ENCODE measurements at places on chromosomes 6 and 20. TPM values are rescaled to one million over a fixed set of nuclear protein-coding genes. Genes with fewer than 3 reads are reported as not detected.

CST2 gene
- not detected for total RNA-seq

CTCFL gene
- total RNA-seq, result not detected

TM9SF4 gene
- 16.9 TPM for total RNA-seq

GNMT gene
- 67.2 TPM for total RNA-seq

ROS1 gene
- total RNA-seq, result not detected

FRK gene
- 7.9 TPM for total RNA-seq

SERAC1 gene
- 14.8 TPM for total RNA-seq

CSTF1 gene
- 14.5 TPM for total RNA-seq

VNN1 gene
- total RNA-seq, result 1.3 TPM

OXT gene
- total RNA-seq, result not detected

SALL4 gene
- total RNA-seq, result 5.9 TPM

RGL2 gene
- 31.3 TPM for total RNA-seq

PGC gene
- 48.8 TPM for total RNA-seq

CCN5 gene
- 7.9 TPM for total RNA-seq

All from body of pancreas (tissue), 4 donors.